ENCODE measurements at places on chromosomes 11 and 22.

DNA sequence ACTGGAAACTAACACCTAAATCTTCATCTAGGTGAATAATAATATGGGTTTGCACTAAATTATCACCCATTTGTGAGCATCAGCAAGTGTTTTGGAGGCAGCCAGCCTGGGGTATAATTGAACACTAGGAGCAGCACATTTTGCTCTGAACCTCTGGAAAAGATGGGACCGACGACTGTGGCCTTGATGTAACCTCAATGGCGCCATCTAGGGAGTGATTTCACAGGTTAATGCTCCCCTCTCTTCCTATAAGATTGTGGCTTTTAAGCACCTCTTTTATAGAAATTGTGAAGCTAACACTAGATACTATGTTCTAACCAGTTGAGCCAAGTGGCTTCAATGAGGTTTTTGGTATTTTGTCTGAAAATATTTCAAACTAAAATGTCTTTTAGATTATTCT, 203.7 kb downstream of the NELL1 start:
- DNase-seq: peak; percentile 70

DNA sequence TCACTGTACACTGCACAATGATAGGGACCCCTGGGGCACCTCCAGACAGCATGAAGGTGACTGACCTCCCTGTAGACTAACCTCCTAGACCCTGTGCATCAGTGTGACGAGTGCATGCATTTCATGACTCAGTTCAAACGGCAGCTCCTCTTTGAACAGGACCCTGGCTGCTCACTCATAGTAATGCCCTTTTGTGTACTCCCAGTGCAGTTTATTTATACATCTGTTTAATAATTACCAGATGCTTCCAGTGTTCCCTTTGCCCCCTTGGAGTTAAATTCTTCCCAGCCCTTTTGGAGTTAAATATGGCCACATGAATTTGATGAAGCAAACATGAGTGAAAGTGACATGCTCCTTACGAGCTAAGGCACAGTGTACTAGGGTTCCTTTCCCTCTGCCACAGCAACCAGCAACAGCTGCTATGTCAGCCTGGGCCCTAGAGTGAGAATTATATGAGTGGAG, 72.4 kb downstream of the PANX1 start:
- DNase-seq: no peak

DNA sequence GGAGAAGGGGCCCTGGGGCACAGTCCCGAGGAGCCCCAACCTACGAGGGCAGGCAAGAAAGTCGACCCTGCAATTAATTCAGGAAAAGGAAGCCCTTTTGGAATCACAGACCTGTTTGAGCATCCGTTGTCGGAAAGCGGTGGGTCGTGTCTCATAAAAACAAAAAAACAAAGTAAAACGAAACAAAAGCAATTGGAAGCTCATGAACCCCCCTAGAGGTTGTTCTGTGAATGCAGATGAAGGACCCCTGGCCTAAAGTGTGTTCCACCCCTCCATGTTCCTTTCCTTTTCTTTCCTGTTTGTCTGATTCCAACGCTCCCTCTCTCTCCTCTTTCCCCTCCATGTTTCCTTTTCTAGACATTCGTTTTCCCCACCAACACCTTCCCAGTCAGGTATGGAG, 203.7 kb downstream of the GRIK4 start:
- DNase-seq: no peak

DNA sequence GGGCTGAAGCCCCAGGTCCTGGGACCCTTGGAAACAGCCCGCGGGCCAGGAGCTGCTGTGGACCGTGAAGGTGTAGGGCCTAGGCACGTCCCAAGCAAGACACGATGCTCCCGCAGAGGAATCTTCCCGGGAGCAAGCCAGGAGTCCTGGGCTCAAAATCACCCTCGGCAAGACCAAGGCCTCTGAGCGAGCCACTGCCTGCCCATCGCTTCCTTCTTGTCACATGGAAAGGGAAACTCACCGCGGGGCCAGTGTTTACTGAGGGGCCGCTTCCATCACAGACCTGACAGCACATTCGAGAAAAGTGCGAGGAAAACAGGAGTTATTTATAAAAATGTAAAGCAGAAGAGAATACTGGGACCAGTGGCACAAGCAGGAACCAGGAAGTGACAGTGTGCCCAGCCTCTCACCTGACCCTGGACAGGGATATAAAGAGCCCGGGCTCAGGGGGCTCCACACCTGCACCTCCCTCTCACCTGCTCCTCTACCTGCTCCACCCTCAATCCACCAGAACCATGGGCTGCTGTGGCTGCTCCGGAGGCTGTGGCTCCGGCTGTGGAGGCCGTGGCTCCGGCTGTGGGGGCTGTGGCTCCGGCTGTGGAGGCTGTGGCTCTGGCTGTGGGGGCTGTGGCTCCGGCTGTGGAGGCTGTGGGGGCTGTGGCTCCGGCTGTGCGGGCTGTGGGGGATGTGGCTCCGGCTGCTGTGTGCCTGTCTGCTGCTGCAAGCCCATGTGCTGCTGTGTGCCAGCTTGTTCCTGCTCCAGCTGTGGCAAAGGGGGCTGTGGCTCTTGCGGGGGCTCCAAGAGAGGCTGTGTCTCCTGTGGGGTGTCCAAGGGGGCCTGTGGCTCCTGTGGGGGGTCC, at the start of gene KRTAP5-5:
TSS of gene KRTAP5-5 (plus strand) at position 450 of the 860 bp plus-strand sequence. CDS start at position 516, 66 bp downstream.
- DNase-seq: no peak

GRCh38 chr22:47816121-47816862, 1053.8 kb downstream of the TBC1D22A start:
- no peak for DNase-seq

All from NCI-H774 (cell line).